NCI-H1092 (cell line): ENCODE measurements at places on chromosomes 4 and X.

GRCh38 chrX:30304866-30305265, 4.3 kb downstream of the NR0B1 start:
- no peak for DNase-seq

- no peak for DNase-seq
These were observed 45.8 kb downstream of the MGST2 start for GRCh38 chr4:139711461-139711860.

- no peak for DNase-seq
These were observed 249.6 kb downstream of the DHRSX start for GRCh38 chrX:2251211-2251610.

GRCh38 chr4:113828702-113829101, 67.2 kb upstream of the CAMK2D start:
- no peak for DNase-seq

DNA sequence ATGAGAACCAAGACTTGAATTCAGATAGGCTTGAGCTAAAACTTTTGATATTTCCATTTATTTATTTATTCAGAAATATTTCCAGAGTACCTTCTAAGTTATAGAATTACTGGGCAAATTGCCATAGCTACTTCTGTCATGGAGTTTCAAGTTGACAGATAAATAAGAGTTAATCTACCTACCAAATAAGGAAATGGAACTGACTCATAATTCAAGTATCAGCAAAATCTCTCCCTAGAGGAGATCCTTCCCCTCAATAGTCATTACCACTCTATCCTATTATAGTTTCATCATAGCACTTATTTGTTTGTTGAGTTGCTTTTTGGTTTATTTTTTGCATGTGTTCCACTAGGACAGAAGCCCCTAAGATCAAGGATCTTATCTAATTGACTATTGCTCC, 48.8 kb upstream of the CCSER1 start:
- DNase-seq: no peak

GRCh38 chr4:122633211-122633610, 12.3 kb upstream of the IL21 start:
- DNase-seq: no peak

- no peak for DNase-seq
These were observed 139.2 kb downstream of the RBM47 start for GRCh38 chr4:40490481-40490880.

DNA sequence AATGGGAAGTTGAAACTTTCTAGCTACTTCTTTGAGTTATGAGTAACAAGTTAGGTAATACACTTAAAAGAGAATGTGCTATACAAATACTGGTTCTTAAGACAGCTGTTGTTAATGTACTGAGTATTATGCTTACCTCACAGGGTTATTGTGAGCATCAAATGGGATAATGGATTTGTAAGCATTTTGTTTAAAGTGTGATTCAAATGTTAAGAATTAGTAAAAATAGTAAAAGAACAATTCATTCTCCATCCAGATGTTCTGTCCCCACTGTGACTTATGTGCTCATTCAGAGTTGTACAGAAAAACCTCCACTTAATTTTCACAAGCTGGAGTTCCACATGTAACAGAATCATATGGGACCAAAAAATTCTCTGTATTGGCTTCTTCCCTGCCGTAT, 63.6 kb downstream of the AR start:
- DNase-seq: no peak

GRCh38 chr4:6235012-6235411, 34.6 kb upstream of the WFS1 start:
- no peak for DNase-seq

DNA sequence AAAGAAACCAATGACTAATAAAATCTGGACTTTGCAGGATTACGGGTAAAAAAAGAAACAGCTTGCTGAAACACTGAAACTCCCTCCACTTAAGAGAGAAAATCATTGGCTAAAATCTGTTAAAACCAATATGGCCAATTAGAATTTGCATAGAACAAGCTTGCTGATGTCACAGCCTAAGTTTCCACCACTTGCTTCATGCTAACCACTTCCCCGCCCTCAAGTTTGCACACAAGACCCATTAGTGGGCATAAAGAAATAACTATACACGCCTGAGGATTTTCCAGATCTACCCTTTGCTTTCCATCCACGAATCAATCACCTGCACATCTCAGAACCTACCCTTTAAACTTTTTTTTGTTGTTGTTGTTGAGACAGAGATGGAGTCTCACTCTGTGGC, 42.7 kb upstream of the PHEX start:
- DNase-seq: no peak

- DNase-seq: no peak
These were observed 64.5 kb upstream of the CHRNA9 start for GRCh38 chr4:40270609-40271008.

DNA sequence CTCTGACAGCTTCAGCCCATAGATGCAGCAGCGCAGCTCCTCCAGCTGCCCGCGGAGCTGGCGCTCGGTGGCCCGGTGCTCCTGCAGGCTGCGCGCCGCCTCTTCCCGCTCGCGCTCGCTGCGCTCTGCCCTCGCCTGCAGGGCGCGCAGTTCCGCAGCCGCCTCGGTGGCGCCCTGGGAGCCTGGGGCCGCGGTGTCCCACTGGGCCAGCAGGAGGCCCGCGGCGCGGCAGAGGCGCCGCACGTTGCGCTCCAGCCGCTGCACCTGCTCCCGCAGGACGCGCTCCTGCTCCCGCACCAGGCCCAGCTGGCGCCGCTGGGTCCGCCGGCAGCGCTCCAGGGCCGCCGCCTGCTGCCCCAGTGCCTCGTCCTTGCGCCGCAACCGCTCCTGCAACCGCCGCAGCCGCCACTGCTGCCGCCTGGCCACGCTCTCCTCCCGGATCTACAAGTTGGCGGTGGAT, 10.1 kb downstream of the C4orf50 start:
- no peak for DNase-seq

DNA sequence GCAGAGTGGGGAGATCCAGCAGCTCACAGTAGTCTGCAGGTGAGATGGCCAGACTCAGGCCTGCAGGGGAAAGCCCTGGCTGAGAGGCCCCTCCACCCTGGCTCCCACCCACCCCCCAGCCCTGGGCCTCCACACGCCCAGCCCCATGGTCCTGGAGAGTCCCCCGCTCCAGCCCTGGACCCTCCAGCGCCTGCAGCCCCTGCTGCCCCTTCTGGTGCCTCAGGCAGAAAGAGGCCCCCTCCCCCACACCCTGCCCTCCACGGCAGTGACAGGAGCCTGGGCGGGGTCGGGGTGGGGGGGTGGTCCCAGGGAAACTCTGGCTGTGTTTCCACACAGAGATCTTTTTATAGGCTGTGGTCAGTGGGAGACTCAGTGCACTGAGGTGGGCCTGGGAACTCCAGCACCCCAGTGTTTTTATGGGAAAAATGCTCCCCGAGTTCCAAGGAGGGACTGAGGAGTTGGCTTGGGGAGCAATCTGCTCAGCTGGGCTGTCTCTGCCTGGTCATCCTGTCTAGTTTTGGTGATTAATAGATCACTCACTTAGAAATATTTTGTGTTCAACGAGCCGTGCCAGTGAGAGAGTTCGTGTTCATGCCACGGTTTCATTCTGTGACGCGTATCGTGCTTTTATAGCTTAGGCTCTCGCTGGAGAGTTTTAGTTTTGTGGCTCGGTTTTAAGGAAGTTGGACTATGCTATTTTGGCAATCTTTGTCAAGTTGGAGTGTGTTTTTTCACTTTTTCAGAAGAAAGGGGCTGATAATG, 53.1 kb upstream of the HGFAC start:
- DNase-seq: no peak

DNA sequence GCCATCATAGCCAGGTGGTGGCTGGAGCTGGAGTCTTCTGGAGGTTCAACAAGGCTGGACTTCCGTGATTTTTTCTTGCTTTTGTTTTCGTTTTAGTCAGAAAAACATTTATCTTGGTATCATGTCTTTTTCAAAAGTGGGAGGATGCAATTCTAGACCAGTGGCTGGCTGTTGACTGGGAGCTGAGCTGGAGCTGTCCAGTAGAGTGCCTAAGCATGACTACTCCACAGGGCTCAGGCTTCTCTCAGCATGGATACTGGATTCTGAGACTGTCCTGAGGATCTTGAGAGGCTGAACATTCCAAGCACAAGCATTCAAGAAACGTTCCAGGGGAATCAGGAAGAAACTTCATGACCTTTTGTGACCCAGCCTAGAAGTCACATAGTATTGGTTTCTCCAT, 598.1 kb downstream of the MID1IP1 start:
- DNase-seq: no peak

DNA sequence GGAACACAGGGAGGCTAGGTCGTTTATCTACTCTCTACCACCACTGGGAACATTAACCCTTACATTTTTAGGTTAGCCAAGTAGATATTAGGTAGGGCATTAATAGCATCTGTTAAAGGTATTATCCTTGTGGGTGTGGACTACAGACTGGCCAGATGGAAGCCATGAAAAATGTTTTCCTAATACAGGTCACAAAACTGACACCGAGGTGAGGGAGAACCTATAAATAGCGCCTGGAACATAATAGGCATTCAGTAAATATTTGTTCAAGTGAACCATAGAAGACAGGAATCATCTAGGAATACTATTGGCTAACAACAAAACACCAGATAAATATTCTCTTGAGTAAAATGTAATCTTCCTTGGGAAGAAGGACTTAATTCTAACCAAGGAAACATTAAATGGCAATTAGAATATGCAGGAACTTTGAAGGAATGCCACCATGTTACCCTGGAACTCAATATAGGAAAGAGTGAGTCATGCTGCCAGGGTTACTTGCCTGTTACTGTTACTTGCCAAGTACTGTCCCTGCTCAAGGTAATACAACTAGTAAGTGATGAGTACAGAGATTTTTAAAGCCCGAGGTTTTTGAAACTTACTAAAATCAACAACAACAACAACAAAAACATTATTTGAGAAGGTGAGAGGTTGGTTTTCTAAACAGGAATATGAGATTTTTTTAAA, 79.0 kb downstream of the SOX3 start:
- DNase-seq: no peak

DNA sequence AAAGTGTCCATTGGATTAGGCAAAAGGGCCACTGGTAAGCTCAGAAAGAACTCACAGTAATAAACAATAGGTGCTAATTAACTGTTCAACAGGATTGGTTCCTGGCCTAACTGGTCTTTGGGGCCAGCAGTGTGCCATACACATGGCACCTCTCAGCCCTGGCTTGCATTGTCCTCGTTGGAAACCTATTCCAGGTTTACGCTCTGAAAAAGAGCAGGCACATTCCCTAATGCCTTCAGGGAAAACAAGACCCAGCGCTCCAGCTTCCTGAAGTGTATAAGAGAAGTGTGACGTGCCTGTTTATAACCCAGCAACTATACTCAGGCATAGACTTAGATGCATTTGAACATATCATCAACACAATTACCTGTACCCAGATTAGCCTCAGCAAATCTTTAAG, 51.9 kb upstream of the RBM47 start:
- DNase-seq: no peak

- DNase-seq: no peak
These were observed 1.3 kb downstream of the PRR32 start for GRCh38 chrX:126820700-126821420.
